ENCODE measurements at places on chromosomes 1 and 21. TPM values are rescaled to one million over a fixed set of nuclear protein-coding genes. Genes with fewer than 3 reads are reported as not detected.

GRCh38 chr1:53025034-53025768, 36.8 kb upstream of the PODN start:
- peak; percentile 74 for DNase-seq

GRCh38 chr1:23423415-23424292, 894 bp downstream of the TCEA3 start:
- DNase-seq: no peak

- DNase-seq: peak; percentile 43
Observed at GRCh38 chr1:8974551-8974950, 28.9 kb downstream of the CA6 start.

GRCh38 chr1:172350856-172351255, 69.6 kb upstream of the C1orf105 start:
- no peak for DNase-seq

DNA sequence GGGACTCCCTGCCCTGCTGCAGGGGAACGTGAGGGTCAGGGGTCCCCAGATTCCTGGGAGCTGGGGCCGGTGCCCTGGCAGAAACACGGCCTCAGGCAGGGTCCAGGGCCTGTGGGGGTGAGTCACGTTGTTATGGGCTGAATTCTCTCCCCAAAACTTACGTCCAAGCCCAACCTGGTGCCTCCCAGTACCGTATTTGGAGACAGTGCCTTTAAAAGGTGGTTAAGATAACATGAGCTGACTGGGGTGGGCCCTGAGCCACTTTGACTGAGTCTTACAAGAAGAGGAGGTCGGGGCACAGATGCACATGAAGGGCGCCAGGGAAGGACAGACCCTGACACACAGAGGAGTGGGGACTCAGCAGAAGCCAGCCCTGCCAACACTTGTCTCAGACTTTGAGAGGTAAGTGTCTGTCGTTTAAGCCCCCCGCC, 99.9 kb downstream of the WDR4 start:
- no peak for DNase-seq

GRCh38 chr1:20449735-20450311, 36.2 kb downstream of the CAMK2N1 start:
- no peak for DNase-seq

DNA sequence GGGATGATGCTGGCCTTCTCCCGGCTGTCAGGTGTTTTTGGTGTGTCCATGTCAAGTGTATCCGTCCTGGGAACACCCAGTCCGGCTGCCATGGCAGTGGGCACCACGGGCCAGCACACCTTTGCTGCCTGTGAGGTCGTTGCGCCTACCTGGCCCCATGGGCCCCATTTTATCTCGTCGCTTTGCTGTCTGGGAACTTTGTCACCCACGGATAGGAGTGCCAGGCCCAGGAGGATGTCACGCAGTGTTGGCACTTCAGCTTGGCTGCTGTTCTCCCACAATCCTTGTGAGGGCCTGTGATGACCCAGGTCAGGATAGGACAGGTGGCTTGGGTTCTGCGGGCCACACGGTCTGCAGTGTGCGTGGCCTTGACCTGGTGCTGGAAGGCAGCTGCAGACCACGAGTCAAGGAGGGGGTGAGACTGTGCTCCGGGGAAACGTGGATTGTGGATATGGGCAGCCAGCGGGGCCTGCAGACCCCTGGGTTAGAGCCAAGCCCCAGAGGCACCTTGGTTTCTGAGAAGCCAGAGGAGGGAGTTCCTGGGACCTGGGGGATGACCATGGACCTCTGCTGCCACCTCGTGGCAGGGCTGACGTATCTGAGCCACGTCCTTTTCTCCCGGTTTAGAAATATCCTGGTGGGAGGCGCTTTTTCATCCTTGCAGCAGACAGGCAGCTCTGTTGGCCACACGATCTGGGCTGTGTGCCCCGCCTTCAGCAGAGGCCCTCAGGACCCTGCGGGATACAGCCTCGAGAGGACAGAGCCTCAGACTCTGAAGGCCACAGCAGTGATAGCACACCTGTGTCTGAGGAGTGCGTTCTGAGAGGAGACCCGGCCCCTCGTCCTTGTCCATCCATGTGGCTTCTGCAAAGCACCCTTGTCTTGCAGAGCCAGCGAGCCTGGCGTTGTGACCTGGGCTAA, 161.1 kb upstream of the COL6A1 start:
- DNase-seq: peak; percentile 85

GRCh38 chr1:197027359-197027758, 39.7 kb downstream of the F13B start:
- peak; percentile 44 for DNase-seq

DNA sequence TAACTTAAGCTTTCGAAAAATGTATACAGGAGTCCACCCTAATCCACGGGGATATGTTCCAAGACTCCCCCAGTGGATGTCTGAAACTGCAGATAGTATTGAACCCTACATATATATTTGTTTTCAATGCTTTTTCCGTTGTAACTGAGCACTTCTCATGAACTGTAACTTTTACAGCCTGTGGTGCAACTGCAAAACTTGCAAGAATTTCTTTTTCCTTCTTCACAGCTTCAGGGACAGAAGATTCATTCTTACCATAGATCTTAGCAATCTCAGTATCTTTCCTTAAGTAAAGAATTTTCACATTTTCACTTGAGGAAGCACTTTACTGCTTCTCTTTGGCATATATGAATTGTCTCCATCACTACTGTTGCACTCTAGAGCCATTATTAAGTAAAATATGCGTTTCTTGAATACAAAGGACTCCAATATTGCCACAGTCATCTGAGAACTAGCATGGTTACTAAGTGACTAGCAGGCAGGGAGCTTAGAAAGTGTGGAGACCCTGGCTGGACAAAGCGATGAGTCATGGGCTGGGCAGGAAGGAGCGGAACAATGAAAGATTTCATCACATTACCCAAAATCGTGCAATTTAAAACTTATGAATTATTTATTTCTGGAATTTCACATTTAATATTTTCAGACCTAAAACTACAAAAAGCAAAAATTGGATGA, 14.1 kb downstream of the DPYD start:
- DNase-seq: peak; percentile 93

- peak; percentile 59 for DNase-seq
Observed at GRCh38 chr21:26845066-26845758, at the start of gene ADAMTS1. Gene ADAMTS1 (minus strand): TSS chr21:26845409. CDS start chr21:26844954, 455 bp downstream.

DNA sequence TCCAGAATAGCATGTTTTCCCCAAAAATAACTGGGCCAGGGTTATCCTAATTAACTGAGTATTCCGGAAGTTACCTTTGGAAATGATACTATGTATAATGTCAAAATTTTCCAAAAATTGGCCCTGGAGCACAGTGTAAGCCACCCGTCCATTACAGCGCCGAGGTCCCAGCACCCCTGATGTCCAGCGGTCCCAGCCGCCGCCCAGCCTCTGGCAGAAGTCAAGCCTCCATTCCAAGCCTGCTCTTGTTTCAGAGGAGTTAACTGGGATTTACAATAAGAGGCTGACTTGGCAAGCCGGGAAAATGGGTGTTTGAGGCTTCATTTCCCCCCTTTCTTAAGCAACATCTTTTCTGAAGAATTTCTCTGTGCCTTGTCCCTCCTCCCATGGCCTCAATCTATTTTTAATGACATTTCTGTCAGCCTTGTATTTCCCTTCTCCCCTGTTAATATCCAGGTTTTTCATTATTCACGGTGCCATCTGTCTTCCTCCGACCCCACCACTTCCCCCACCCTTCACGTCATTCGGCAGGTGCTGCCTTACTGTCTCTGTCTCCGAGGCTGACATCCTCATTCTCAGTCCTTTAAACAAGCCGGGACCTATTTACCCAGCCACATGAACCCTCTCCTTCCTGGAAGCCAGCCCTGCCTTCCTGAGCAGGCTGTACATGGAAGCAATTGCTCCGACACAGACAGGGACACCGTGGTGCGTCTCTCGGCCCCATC, 490.9 kb downstream of the NPHP4 start:
- DNase-seq: no peak

The S100A12 gene
- total RNA-seq: not detected

The ILDR2 gene
- total RNA-seq: 0.42 TPM

The SIM2 gene
- total RNA-seq: 14.4 TPM
